Pulmonary artery endothelial cell (primary cell): ENCODE measurements at places on chromosomes 1 and 21. TPM values are rescaled to one million over a fixed set of nuclear protein-coding genes. Genes with fewer than 3 reads are reported as not detected.

OR6F1 gene
- not detected in 2 replicates for total RNA-seq

GRCh38 chr1:17920881-17921640, 165.9 kb downstream of the ACTL8 start:
- DNase-seq: no peak

DNA sequence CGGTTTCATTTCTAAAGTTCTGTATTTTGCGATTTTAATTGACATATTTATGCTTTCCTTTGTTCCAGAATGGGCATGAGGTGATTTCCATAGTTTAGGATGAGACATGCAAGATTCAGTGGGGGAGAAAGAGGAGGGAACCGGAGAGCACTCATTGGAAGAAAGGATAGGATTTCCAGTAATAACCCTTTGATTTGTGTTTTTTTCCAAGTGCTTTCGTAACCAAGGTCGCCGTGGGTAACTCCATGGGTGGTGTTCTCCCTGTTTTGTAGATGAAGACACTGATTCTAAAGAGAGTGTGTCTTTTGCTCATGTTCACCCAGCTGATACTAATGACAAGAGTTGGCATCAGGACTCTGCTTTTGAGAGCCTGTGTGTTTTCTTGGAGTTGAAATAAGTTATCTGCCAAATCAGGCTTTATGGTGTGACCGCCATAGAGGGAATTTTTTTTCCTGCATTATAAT, 170.1 kb downstream of the DHRS3 start:
- no peak for DNase-seq

GRCh38 chr1:84776639-84777038, 86.4 kb upstream of the SSX2IP start:
- DNase-seq: no peak

DNA sequence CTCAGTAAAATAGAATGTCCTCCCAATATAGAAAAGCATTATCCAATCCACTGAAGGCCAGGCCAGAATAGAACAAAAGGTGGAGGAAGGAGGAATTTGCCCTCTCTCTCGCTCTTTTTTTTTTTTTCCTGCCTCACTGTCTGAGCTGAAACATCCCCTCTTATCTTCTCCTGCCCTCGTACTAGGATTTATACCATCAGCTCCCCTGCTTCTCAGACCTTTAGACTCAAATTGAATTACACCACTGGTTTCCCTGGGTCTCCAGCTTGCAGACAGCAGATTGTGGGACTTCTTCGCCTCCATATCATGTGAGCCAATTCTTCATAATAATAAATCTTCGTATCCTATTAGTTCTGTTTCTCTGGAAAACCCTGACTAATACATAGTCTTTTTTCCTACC, 4.9 kb upstream of the ZMYM6 start:
- DNase-seq: no peak
